NCI-H226 (cell line): ENCODE measurements at places on chromosomes 12 and 14.
A peak's percentile ranks its signal among the peaks of the same experiment; 100 is the strongest.

DNA sequence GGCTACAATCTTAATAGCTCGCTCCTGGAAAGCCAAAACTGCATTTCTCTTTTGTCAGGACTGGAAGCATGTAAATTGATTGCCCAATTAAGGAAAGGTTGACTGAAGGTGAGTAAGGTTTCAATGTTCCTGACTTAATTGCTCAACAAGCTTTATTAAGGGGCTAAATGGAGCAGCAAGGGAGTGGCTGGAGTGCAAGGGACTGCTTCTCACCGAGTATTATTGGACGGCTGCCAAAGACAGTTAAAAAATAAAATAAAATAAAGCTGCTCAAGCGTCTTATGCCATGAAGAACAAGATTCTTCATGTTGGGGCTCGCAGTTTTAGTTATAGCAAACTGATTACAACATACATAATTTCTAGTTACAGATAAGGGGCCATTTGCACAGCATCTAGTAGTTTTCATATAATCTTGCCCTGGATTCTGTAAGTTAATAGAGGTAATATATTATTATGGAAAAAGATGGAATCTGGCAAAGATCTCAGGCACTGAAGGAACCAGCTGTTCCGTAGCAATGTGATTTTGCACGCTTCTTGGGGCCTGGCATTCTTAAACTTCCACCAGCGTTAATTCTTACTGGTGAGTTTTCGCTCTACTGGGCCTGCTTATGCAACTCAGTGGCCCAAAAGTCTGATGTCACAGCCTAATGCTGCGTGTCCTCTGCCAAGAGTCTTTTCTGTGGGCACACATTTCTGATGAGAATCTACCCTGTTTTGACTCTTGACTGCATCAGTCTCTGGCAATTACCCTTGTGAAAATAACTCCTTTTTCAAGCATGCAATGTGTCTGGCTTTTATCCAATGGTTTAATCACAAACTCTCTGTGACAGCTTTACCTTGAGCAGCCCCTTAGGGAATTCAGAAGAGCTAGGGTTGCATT lies 108.5 kb downstream of the SLC38A1 start:
- peak; percentile 24 for DNase-seq

GRCh38 chr12:107336695-107337094 lies 243.3 kb upstream of the CRY1 start:
- DNase-seq: no peak

GRCh38 chr12:86170051-86170450 lies 86.1 kb downstream of the MGAT4C start:
- DNase-seq: no peak

- no peak for DNase-seq
These were observed 16.4 kb upstream of the VWF start for GRCh38 chr12:6140651-6141447.

DNA sequence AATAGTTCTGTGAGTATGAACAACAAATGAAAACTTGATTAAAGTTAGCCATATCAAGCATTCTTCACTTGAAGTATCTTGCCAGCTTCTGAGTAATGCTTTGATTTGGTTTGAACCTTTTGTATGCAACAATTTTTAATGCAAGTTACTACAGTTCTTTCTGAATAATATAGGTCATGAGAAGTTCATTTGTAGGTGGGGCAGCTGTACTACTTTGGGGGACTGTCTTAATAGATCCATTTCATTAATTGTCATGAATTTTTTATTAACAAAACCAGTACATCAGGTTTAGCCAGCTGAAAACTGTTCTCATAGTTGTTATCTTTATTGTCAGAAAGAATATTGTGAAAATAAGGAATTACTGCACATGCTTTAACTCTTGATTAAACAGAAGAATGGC lies 142.7 kb downstream of the FOXA1 start:
- DNase-seq: no peak

GRCh38 chr12:51951199-51951842 lies at the start of gene ACVR1B:
ACVR1B (plus strand) TSS chr12:51951699; CDS start chr12:51951744, 45 bp downstream.
- peak; percentile 85 for DNase-seq

DNA sequence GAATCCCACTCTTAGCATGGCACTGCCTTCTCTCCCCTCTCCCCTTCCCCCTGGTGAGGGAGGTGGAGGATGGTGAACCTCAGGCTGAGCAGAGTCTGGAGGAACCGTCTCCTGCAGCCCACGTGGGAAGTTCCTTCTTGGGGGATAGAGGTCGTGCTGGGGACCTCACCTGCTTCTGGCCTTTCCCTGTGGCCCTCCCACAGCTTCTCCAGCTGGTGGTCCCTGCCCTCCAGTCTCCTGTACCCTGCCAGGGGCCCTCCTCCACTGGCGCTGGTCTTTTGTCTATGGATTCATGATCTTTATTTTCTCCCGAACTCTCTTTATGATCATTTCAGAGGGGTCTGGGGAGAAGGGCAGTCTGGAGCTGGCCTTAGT lies 9.0 kb upstream of the MTA1 start:
- no peak for DNase-seq

DNA sequence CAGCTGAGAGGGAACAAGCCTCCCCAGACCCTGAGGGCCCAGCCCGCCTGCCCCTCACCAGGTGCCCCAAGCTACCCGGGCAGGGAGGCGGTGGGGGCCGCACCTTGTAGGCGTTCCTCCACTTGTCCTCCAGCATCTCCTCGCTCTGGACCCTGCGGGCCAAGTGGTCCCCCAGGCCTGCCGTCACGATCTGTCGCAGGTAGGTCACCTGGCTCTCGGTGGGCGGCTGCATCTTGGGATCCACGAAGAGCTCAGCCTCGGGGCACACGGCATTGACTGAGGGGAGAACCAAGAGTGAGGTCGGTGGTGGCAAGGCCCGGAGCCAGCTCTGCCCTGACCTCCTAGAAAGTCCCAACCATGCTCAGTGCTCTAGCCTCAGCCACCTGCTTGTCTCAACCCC lies 36.6 kb downstream of the DHX37 start:
- no peak for DNase-seq

DNA sequence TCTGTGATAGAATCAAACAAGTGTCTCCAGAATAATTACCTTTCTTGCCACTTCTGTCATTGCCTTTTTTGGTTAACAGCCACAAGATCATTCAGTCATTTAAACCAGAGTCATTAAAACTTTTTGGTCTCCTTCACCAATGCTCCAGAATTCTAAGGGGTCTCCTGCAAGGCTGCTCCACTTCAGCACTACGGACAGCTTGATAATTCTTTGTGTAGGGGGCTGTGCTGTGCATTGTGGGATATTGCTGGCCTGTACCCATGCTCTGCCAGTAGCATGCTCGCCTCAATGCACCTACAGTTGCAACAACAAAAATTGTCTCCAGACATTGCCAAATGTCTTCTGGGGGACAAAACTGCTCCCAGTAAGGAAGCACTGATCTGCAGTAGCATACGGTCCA lies 7.3 kb downstream of the ADAMTS20 start:
- DNase-seq: no peak

DNA sequence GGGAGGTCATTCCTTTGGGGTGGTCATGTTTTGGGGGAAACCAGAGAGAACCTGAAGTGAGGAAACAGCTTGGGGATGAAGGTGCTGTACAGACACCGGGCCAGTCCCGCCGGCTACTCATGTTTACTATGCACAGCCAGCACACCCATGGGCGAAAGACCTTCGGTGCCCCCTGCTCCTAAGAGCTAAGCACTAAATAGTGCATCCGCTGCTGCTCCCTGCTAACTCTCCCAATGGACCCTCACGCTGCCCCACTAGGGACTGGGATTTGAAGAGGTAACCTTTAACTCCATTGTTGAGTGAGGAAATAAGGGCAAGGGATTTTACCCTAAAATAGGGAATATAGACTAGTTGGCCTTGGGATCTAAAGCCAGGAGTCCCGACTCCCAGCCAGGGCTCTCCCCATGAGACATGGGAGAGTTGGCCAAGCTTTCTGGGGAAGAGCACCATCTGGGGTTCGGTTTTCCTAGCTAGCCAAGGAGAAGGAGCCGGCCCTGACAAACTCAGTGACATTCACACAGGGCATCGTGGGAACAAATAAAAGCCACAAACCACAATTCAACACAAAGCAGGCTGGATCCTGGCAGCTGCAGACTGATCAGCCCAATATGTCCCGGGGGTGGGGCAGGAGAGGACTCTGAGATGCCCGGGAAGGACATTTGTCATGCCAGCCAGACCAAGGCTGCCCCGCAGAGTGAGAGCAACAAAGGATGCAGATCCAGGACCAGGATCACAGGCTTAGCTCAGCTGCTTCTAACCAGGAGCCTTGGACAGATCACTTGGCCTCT lies 91.7 kb downstream of the SINHCAF start:
- DNase-seq: no peak

DNA sequence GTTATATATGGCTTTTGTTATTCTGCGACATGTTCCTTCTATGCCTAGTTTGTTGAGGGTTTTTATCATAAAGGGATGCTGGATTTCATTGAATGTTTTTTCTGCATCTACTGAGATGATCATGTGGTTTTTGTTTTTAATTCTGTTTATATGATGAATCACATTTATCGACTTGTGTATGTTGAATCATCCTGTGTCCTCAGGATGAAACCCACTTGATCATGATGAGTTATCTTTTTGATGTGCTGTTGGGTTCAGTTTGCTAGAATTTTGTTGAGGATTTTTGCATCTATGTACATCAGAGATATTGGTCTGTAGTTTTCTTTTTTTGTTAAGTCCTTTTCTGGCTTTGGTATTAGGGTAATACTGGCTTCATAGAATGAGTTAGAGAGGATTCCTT lies 291.2 kb downstream of the AKAP6 start:
- no peak for DNase-seq

- DNase-seq: peak; percentile 94
These were observed 39.0 kb downstream of the ACTN1 start for GRCh38 chr14:68939893-68940613.

GRCh38 chr12:6367065-6367968 lies 8.0 kb downstream of the SCNN1A start:
- DNase-seq: no peak

GRCh38 chr14:59483819-59484638 lies at the start of the genes JKAMP and L3HYPDH:
JKAMP (plus strand) TSS chr14:59484517; CDS start chr14:59484590, 73 bp downstream.
L3HYPDH (minus strand) TSS chr14:59484408; CDS start chr14:59484316, 92 bp downstream.
- DNase-seq: peak; percentile 88

DNA sequence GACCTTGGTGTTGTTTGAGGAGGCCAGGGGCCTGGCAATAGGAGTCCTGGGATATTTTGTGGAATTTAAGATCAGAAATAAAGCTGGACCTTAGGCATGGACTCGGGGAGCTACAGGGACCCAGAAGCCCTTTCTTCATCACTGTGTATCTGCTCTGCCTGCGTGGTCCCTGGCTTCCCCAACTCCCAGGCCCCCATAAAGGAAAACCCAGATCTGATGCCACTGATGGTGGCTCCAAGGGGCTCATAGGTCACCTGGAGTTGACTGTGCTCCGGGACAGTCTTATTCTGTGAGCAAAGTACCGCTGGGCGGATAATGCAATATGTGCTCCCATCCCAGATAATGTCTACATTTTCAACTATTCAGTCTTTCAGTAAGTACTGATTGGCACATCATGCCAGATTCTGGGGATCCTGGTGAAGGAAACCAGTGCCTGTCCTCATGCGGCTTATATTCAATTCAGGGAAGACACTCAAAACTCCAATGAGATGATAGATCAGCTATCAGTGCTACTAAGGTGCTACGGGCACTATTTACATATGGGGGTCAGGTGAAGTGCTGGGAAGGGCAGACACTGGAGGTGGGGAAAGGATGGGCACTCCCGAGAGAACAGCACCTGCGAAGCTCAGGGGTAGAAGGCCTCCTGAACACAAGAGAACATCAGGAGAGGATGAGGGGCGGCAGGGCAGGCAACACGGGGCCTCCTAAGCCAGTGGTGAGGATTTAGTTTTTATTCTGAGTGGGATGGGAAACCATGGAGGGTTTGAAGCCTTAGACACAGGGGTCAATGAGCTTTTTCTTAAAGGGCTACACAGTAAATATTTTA lies 5.5 kb upstream of the SELPLG start:
- DNase-seq: no peak

DNA sequence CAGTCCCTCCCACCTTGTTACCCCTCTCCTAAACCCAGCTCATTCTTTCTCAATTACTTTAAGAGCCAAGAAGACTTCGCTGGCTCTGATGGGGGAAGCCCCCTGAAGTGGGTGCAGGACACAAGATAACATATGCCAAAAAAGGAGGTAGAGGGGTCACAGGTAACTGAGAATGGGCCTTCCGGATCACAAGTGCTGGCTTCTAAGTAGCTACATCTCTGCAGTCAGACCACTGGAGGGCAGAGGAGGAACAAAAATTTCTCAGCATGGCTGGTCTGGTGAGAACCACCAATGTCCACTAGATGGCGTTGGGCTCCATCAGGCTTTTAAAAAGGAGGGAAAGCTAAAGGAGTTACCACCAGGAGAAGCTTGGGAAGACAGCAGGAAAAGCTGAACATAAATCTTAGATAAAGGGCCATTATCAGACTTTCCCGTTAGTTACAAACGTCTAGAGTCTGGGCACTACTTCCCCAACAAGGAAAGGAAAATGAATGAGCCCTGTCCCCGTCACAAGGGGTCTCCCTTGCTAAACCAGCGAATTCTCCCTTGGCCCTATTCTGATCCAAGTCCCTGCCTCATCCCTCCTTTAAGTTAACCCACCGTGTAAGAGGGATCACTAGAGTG lies 11.6 kb upstream of the CDH24 start:
- peak; percentile 69 for DNase-seq

GRCh38 chr12:67837876-67838275 lies 151.4 kb upstream of the IFNG-AS1 start:
- DNase-seq: no peak

GRCh38 chr14:72736308-72736707 lies 157.6 kb downstream of the DPF3 start:
- peak; percentile 18 for DNase-seq

- DNase-seq: no peak
These were observed 101.3 kb downstream of the TGFB3 start for GRCh38 chr14:75880512-75880911.

DNA sequence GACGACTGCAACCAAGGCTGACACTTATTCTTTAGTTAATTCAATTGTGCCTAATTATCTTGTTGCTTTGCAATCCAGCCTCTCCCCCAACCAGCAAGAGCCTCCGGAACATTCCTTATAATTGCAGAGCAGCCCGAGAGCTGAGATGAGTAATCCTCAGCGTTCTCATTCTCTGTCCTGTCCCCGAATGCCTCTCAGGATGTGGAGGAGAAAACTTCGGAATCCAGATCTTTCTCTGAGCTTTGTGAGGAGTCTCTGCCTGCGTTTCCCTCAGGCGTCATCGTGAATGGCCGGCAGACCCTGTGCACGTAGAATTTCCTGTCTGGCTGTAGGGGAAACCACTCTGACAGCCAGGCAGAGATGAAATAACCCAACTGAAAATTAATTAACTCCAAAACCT lies 160.5 kb upstream of the DIO3 start:
- DNase-seq: no peak

GRCh38 chr12:46391630-46392029 lies 19.1 kb upstream of the SLC38A2 start:
- DNase-seq: no peak

GRCh38 chr14:50784683-50785456 lies 46.1 kb downstream of the NIN start:
- no peak for DNase-seq

DNA sequence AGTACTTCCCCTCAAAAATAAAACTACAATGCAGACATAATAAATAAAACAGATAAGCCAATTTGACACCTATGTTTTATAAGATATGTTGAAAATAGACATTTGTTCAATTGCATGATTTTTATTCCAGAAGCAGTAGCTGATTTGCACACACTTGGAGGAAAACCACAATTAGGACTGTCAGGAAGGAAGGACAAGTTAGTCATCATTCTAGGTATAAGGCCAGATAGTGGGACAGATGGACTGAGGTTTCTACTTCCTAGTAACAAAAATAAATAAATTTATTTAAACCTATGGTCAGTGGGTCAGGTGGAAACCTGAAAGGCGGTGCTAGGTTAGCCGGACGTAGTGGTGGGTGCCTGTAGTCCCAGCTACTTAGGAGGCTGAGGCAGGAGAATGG lies 141.8 kb upstream of the RASSF8 start:
- no peak for DNase-seq

- DNase-seq: peak; percentile 75
These were observed 272 bp downstream of the HECTD1 start for GRCh38 chr14:31207287-31207754.
